ENCODE measurements at places on chromosomes 13 and 19.

- peak; percentile 96 for DNase-seq
Measured at GRCh38 chr13:98509271-98510155, 67.4 kb downstream of the STK24 start.

GRCh38 chr13:43786472-43786765, 353 bp downstream of the ENOX1 start:
- no peak for DNase-seq

GRCh38 chr19:41876847-41877832, at the start of gene CD79A:
Gene CD79A (plus strand): TSS chr19:41877279. CDS start chr19:41877305, 26 bp downstream.
- DNase-seq: no peak

DNA sequence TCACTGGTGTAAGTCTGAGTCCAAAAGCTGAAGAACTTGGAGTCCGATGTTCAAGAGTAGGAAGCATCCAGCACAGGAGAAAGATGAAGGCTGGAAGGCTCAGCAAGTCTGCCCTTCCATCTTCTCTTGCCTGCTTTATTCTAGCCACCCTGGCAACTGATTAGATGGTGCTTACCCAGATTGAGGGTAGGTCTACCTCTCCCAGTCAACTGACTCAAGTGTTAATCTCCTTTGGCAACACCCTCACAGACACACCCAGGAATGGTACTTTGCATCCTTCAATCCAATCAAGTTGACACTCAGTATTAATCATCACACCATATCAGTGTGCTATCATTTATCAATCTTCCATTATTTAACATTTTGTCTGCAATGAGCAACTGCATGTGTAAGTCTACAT, 223.5 kb downstream of the GPC5 start:
- DNase-seq: no peak

DNA sequence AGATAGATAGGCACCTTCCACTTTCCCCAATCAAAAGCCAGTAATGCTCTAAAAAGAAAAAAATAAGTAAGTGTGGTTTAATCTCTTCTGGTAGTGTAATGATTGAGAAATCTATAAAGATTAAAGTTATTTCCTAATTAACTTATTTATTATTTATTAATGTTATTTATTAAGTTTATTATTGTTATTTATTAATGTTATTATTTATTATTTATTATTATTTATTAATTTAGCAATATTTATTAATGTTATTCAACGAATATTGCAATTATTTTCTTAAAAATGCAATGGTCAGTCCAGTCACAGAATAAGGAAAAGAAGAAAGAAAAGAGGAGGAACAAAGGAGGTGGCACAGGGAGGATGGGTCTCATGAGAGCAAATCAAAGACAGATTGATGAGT, 100.7 kb downstream of the FREM2 start:
- DNase-seq: no peak

GRCh38 chr13:111906306-111906705, 160.6 kb upstream of the SOX1 start:
- DNase-seq: no peak

GRCh38 chr13:66367356-66367755, 862.8 kb downstream of the PCDH9 start:
- no peak for DNase-seq

DNA sequence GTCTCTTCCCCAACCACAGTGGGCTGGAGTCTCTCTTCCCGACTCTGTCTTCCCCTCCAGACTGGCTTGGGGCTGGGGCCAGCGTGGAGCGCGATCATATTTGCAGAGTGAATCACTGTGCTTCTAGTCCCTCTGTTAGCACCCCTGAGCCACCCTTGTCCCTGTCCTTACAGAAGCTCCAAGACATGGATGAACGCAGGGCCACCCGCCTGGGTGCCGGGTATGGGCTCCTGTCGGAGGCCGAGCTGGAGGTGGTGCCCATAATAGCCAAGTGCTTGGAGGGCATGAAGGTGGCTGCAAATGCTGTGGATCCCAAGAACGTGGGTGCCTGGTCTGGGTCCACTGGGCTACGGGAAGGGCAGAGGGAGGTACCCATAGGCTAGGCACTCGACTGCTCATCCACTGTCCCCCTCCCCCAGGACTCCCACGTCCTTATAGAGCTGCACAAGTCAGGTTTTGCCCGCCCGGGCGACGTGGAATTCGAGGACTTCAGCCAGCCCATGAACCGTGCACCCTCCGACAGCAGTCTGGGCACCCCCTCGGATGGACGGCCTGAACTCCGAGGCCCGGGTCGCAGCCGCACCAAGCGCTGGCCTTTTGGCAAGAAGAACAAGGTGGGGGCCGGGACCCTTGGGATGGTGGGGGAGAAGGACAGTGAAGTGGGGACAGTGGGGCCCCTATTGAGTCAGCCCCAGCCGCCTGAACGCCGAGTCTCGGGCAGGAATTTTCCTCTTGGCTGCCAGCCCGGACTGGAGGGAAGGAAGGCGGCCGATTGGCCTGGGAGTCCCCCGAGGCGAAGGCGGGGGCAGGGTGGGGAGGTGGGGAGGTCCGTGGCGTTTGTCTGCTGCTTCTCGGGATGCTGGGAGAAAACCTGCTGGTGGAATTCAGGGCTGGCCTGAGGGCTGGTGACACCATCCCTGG, 5.2 kb downstream of the TRIP10 start:
- DNase-seq: peak; percentile 82

DNA sequence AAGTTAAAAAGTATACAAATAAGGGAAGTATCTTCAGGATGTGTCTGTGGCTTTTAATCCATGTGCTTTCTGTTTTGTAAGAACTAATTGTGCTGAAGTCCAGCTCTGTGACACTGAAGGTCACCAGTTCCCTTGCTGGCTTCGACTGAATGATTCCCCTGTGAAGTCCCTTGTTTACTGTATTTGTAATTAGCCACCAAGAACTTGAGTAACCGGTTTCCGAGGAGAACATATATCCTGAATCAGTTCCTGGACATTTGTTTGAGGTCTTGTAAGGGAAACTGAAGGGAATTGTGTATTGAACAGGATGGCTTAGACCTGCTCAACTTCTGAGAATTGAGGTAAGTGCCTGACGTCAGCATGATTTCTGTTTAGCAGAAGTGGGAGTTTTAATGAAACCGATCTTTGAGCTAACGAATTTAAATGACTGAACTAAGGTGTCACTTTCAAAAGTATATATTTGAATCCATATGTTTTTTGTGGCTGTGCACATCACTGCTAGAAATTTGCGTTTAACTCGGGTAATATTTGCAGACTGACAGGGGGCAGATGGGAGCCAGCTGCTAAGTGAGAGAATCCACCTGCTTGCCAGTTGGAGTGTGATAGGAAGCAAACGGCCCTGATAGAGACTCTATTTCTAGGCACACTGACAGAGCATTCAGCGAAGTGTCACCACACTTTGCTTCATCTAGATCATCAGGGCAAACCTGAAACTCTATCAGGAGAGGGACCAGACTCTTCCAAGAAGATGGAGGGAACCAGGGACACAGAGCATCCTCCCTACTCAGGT, 530.0 kb downstream of the RFC3 start:
- no peak for DNase-seq

GRCh38 chr13:91216928-91217700, 130.4 kb upstream of the MIR17HG start:
- DNase-seq: no peak

- DNase-seq: peak; percentile 65
Measured at GRCh38 chr13:83184819-83185218, 697.5 kb downstream of the SLITRK1 start.

GRCh38 chr13:104198801-104199200, 1132.6 kb upstream of the SLC10A2 start:
- DNase-seq: no peak

- DNase-seq: peak; percentile 46
Measured at GRCh38 chr19:55336101-55336500, 3.6 kb upstream of the KMT5C start.

GRCh38 chr13:27086599-27087265, 84.9 kb downstream of the USP12 start:
- no peak for DNase-seq

- peak; percentile 76 for DNase-seq
Measured at GRCh38 chr13:26965952-26966700, 205.5 kb downstream of the USP12 start.

GRCh38 chr13:76016799-76017400, 380.8 kb downstream of the LMO7 start:
- DNase-seq: peak; percentile 32

DNA sequence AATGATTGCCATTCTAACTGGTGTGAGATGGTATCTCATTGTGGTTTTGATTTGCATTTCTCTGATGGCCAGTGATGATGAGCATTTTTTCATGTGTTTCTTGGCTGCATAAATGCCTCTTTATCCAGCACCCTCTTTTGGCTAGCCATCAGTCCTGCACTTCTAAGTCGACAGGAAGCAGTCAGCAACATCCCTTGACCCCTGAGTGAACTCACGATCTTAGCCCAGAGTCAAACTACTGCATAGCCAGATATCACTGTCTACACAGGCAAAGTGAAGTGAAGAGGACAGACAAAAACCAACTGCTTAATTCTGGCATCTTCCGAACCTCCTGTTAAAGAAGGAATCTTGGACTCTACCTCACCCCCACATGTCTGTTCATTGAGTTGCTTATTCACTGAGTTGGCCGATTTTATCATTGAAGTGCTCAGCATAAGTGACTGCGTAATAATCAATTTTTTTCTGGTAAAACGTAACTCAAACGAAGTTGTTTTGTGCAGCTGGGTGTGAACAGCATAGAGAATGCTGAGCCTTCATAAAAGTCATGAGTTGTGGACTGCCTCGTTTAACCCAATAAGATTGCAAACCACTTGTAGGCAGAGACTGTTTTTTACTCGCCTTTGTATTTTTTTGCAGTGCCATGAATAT, 304.2 kb downstream of the COG6 start:
- peak; percentile 13 for DNase-seq

- no peak for DNase-seq
Measured at GRCh38 chr19:57643734-57644133, 10.8 kb downstream of the ZNF211 start.

- no peak for DNase-seq
Measured at GRCh38 chr13:97497400-97497799, 63.4 kb downstream of the RAP2A start.

DNA sequence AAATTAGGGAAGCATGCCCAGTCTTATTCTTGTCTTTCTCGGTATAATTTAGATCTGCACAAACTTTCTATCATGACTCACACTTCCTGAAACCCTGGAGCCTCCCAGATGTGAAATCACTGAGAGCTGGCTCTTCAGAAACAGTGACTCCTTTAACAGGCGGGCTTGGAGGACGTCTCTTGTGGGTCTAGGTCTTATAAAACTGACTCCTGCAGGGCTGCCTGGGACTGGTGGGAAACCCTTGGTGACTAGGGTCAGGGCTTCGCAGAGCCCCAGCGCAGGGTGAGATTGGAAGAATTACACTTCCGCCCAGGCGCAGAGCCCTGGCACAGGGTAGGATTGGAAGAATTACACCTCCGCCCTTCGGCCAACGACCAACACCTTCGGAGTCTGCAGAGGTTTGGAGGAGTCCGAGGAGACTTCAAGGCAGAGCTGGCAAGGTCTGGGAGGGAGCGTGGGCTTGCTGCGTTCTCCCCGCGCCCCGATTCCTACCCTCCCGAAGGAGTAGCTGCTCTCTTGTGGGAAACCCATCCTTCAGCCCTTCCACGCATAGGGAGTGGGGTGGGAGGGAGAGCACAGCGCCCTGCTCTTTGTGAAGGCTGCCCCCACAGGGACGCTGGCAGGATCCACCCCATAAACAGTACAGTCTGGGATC, 43.4 kb upstream of the MAP3K10 start:
- peak; percentile 83 for DNase-seq

- DNase-seq: peak; percentile 83
Measured at GRCh38 chr13:113208421-113209335, at the start of gene PCID2. Gene PCID2 (minus strand): TSS chr13:113208669. CDS start chr13:113208634, 35 bp downstream.

GRCh38 chr13:57865600-57866294, 234.2 kb downstream of the PCDH17 start:
- no peak for DNase-seq

GRCh38 chr13:93244141-93244917, 17.7 kb downstream of the GPC6 start:
- DNase-seq: peak; percentile 73

- DNase-seq: peak; percentile 11
Measured at GRCh38 chr13:71290963-71291841, 575.8 kb downstream of the DACH1 start.

GRCh38 chr19:41218615-41219507, at the start of gene AXL:
Gene AXL (plus strand): TSS chr19:41219223. CDS start chr19:41219393, 170 bp downstream.
- peak; percentile 85 for DNase-seq

- DNase-seq: no peak
Measured at GRCh38 chr19:11982526-11982925, 17.7 kb downstream of the ZNF763 start.

DNA sequence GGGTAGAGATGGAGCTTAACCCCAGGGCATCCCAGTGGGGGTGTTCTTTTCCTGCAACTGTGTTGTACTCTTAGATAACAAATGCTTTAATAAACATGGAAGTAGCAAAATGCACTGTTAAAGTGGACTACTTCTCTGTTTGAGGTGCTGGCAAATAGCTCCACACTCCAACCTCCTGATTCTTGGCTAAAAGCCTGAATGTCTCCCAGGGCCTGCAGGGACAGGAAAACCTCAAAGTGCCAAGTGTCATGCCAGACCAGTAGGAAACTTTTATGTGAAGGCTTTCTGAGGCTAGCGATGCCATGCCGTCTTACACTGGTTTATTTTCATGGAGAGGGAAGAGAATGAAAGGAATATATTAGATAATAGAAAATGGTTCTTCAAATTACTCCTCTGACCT, 6.8 kb downstream of the FREM2 start:
- no peak for DNase-seq

DNA sequence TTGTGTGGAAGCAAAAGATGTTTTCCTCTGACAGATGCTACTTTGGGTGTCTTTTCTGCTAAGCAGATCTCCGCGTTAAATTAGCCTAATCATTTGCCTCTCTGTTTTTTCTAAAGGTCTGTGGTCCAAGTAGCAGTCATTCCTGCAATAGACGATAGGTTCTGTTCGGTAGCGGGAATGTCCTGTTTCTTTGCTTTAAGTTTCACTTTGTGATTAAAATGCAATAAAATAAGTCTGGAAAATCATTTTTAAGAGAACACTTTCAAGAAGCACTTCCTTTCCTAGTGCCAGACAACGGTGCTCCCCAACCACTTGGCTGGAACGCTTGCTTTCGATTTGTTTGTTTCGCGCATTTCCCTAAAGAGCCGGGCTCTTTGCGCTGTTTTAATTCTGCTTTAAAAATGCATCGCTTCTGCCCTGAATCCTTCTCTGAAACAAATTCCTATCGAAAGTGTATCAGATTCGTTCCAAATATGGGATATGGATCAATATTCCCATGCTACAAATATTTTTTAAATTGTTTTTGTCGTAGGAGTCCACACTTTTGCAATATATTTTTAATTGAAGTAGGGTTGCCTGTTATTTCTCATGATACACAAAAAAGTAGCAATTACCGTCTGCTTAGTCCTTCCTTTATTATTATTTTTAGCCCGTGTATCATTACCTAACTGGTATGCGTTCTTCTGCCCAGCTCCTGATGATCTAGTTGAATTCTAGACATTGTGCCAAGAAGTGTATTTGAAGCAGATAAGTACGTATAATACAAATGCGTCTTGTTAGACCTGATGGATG, 14.2 kb downstream of the ZIC2 start:
- DNase-seq: peak; percentile 37

DNA sequence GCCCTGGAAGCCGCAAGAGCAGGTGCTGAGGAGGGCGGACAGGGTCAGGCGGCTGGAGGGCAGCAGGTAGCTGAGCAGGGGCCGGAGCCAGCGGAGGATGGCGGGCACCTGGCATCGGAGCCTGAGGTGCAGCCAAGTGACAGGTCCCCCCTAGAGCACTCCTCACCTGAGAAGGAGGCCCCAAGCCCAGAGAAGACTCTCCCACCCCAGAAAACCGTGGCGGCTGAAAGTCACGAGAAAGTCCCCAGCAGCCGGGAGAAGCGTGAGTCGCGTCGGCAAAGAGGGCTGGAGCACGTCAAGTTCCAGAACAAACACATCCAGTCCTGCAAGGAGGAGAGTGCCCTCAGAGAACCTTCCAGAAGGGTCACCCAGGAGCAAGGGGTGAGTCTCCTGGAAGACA, 20.5 kb upstream of the USE1 start:
- no peak for DNase-seq

- no peak for DNase-seq
Measured at GRCh38 chr13:36259361-36260137, 38.1 kb downstream of the CCDC169 start.
